ENCODE measurements at places on chromosomes 11 and 22. TPM values are rescaled to one million over a fixed set of nuclear protein-coding genes. Genes with fewer than 3 reads are reported as not detected.

TRABD gene
- 116 TPM for total RNA-seq

CARS1 gene
- total RNA-seq = 45.3 TPM

- DNase-seq = no peak
These were observed 252.0 kb downstream of the AASDHPPT start for GRCh38 chr11:106329273-106330018.

GRCh38 chr11:43223026-43223425 lies 88.8 kb upstream of the API5 start:
- DNase-seq = no peak

GRCh38 chr11:75428281-75428724 lies 4.7 kb downstream of the KLHL35 start:
- DNase-seq = peak; percentile 24

- DNase-seq = no peak
These were observed 45.0 kb downstream of the OR4C6 start for GRCh38 chr11:55707029-55707428.

GRCh38 chr11:44597358-44598012 lies 32.0 kb downstream of the CD82 start:
- DNase-seq = no peak

GRCh38 chr11:130115218-130115617 lies 44.4 kb upstream of the ST14 start:
- DNase-seq = no peak
